LoVo (cell line): ENCODE measurements at places on chromosomes 12 and 14.

- DNase-seq: no peak
These were observed 7.1 kb downstream of the TC2N start for GRCh38 chr14:91860238-91860637.

GRCh38 chr14:38705220-38705619 is 397.8 kb downstream of the SEC23A start:
- DNase-seq: no peak

GRCh38 chr14:81363746-81364378 is 36.3 kb downstream of the STON2 start:
- DNase-seq: no peak

DNA sequence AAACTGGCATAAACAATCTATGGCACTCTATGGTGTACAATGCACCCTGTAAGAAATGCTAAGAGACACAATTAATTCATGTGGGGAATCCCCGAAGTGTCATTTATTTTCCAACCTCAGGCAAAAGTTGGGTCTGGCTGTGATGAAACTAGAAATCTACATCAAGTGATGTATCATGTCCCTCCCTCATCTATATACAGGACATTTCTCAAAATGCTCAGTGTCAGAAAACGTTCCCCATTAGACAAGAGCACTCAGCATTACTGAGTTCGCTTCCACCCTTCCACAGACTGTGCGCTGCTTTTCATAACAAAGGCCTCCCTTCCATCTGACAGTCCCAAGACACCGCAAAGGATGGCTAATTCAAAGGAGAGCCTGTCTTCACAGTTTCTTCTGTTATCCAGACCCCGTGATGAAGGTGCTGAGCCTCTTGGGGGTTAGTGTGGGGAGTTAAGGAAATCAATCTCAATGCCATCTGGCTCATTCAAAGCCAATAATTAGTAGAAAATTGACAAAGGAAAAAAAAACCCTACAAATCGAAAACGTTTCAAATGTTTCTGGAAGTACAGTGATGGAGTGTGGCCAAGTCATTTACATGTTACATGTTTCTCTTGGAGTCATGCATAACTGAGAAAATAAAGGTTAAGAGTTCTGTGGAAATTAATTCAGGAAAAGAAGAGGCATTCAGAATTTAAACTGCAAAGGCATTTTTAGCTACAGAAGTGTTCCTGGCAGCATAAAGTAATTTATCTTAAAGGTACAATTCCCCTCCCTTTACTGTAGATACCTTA is 7.5 kb downstream of the CCDC88C start:
- no peak for DNase-seq

DNA sequence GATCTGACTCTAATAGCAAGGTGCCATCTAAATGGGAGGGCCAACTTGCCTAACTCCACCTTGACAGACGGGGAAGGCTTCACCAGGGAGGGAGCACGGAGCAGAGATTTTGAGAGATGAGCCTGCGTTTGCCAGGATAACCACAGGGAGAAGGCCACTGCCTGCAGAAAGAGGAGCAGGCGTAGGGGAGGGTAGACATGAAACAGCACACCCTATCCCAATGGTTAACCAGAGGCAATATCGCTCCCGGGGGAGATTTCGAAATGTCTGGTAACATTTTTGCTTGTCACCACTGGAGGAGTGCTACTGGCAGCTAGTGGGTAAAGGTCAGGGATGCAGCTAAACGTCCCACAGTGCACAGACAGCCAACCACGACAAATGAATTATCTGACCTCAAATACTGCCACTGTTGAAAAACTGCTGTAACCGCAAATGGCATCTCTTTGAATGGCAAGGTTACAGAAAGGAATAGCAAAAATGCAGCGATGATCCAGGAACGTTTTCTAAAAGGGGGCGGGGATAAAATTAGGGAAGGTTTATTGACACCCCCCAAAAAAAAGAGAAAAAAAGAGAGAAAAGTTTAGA is 126.0 kb upstream of the ATF7IP start:
- DNase-seq: peak; percentile 81

DNA sequence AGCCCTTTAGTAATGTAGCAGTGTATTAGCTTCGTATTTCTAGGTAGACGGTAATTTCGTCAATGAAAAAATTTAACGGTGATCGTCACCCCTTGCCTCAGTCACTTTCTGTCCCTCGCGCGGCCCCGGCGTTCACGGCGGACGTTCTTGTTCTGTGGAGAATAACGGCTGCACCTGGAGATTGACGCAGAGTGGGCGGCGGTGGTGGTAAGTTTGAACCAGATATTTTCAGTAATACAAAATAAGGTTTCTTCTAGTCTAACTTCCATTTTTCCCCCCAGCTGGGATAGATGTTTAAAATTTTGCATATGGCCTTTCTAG is 341 bp downstream of the ZNF10 start:
- DNase-seq: no peak

DNA sequence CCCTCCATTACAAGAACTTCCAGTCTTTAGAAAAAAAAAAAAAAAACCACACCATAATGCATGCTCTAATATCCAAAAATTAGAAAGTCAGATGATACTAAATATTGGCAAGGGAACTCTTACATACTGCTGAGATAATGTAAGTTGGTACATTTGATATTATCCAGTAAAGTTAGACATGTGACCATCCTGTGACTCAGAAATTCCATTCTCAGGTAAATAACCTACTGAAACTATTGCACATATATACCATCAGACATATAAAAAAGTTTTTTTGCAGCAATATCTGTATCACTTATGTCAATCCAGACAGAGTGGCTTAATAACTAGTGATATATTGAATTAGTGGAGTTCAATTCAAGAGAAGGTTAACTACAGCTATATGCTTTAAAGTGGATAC is 63.5 kb downstream of the KITLG start:
- peak; percentile 18 for DNase-seq

DNA sequence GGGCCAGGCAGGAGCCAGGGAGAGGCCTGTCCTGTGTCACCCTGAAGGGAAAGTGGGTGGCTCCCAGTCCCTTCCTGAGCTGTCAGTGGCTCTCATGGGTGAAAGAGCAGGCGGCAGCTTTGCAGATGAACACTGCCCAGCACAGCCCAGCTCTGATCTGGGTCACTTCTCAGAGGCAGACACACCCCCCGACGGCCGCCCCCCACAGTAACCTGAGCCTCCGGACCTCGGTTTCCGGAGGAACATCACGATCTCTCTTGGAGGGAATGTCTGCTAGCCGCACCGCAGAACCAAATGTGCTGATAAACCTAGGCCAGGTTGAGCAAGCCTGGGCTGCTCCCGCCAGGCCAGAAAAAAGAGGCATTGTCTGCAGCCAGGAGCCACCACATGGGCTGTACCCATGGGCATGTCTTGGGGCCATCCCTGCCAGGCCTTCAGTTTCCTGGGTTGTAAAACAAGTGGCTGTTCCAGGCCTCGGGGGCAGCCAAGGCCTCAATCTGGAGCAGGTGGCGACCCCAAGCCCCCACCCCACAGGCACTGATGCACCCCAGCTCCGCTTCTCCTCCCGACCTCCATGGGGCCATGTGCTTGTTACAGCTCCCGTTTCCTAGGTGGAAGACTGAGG is 57.6 kb downstream of the NCOR2 start:
- DNase-seq: no peak

DNA sequence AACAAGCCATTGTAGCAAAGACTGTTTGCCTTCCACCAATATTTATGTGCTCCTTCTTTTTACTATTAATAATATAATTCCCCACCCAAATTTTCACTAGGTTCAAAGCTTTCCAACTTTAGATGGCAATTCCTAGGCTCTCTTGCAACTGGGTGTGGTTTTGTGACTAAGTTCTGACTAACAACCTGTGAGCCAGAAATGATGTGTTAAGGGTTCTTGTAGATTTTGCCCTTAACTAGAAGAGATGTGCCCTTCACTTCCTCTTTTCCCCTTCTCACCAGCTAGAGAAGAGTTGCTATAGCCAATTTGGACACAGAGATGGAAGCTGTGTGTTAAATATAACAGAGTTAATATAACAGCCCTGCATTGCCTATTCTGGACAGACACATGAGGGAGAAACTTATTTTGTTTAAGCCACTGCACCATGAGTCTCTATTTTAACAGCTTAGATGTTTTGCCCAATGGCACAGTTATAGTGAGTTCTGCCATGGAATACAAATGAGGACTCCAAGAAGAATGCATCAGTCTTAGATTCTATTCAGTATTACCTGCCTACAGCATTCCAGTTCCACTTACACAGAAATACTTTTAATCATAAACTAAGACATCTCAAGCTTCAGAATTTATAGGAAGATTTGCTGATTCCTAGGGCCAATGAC is 216.2 kb downstream of the DUSP6 start:
- DNase-seq: peak; percentile 55

DNA sequence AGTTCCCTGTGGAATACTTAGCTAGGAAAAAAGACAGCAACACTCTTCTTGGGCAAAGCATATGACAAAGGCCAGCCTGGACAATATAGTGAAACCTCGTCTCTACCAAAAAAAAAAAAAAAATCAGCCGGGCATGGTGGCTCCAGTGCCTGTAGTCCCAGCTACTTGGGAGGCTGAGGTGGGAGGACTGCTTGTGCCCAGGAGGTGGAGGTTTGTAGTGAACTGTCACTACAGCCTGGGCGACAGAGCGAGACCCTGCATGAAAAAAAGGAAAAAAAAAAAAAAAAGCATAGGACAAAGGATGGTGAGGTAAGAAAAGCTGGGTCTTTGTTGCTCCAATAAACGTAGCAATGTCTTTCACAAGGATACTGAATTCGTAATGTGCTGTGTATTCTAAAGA is 1.1 kb downstream of the TXNDC16 start:
- DNase-seq: no peak

GRCh38 chr12:2356601-2357125 is 303.9 kb downstream of the CACNA1C start:
- no peak for DNase-seq

DNA sequence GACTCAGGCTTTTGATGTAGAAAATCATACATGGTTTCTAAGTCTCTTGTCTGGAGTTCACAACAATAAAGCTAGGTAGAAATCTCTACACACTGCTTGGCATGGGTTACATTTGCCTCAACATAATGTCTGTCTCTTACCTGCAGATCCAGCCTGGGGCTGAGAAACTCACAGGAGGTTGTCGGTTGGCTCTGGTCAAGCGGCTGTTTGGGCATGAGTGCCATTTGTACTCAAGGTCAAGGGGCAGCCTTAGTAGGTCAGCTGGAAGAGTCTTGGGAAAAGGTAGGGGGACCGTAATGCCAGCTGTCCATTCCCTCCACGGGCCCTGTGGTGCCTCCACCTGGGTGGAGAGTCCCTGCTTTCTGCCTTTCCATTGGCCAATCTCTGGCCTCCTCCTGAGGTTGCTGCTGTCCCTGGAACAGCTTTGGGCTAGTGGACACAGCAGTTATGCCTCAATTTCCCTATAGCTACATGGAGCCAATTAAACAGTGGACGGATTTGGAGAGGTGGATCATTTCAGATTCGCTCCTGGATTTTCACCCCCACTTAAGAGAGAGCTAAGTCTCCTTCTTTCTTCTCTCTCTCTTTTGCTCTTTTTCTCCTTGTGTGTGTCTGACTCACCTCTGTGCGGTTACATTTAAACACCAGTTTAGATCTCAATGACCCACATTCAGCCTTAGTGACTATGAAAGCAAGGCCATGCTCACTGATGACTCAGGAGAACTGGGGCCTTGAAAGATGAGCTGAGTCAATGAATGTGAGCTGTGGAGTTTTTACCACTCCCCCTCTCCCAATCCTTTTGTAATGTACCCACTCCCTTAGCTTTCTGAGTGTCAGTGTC is 132.8 kb upstream of the HIF1A start:
- DNase-seq: peak; percentile 44

- DNase-seq: no peak
These were observed 32.7 kb downstream of the RAD9B start for GRCh38 chr12:110534811-110535210.

GRCh38 chr12:16789204-16789790 is 183.3 kb upstream of the LMO3 start:
- DNase-seq: no peak

GRCh38 chr14:65428691-65429090 is 16.2 kb downstream of the FUT8 start:
- DNase-seq: no peak

- DNase-seq: peak; percentile 37
These were observed 1.1 kb downstream of the SLC6A15 start for GRCh38 chr12:84911271-84912197.

GRCh38 chr14:28999656-29000055 is 233.1 kb downstream of the FOXG1 start:
- no peak for DNase-seq

DNA sequence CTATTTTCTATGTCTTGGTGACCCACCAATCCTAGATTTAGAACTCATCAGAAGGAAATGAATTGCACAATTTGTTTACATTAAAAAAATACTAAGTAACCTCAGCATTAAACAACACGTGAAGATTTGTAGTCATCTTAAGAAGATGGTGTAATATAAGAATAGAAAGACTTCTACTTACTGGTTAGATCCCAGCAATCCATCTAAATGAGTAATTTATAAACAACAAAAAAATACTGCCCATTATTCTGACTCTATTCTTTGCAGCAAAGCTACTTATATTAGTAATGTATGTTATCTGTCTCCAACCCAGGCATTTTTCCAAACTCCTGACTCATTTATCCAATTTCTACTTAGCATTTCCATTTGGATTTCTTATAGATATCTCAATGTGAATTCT is 67.8 kb downstream of the CD163L1 start:
- no peak for DNase-seq

- peak; percentile 16 for DNase-seq
These were observed 163.6 kb downstream of the BRMS1L start for GRCh38 chr14:35989736-35990135.

DNA sequence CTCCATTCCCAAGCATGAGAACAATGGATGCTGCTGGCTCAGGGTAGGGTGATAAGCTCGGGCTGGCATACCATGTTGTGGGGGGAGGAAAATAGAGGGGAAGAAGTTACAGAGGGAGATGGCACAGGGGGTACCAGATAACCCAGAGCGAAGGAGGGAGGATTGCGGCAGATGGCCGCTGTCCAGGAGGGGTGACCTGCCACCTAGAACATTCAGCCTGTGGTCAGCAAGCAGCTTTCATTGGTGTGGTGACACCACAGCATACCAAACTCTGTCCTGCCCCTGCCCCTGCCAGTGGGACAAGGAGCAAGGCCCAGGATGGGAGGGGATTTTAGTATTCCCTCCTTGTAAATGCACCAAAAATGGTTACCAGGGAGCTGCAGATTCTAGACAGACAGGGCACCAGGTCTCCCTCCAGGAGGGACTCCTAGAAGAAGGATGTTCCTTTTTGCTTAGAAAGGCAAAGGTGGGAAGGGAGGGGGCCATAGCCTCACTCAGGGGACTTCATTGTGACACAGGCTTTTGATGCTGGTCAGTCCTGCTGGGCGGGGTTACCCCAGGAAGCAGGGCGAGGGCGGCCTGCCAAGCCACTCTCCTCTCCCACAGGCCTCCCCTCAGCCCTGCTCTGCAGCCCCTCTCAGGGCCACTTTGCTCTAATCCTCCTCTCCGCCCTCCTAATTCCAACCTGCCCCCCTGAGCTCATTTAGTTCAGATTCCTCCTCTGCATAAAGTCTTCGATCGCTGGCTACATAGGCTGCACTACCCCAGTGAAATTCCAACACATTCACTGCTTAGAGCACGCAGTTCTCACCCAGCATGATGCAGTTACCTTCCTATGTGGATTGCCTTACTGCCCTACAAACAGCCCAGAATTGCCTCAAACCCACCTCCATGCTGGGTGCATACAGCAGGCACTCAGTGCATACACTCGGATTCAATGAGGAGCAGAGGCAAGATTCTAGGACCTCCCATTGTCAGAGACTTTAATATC is 36.0 kb upstream of the PLEKHG6 start:
- peak; percentile 45 for DNase-seq
